ENCODE measurements at places on chromosomes 11 and 22.
A peak's percentile ranks its signal among the peaks of the same experiment; 100 is the strongest.

DNA sequence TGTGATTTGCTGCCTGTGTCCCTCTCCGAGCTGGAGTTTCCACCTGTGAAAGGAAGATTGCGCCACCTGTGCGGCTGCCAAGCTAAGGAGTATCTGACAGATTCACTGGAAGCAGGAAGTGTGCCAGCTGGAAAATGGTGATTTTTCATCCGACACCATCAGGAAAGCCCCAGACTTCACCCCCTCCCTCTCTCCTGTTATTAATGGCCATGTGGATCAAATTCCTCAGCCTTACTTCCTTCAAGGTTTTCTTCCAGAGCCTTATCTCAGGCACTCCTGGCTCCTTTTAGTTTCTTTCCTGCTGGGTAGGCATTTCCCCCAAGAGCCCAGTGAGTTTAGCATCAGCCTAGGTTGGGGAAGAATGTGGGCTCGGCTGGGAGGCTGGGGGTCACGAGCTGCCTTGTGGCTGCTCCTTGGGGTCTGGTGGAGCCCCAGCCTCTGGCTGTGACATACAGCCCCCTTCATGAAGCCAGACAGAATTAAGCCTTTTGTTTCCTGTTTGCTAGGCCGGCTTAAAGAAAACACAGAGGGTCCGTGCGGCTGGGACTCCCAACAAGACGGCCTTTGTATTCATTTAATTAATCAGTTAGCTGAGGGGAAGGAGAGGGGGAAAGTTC, 37.1 kb downstream of the PKNOX2 start:
- H3K36me3 ChIP-seq = no peaks in the 10 kb centered on the region
- H3K4me3 ChIP-seq = no peak overlapping the region
- no peaks in the 10 kb centered on the region for H3K4me1 ChIP-seq
- H3K27ac ChIP-seq = no peak overlapping the region
- H3K27me3 ChIP-seq = peaks cover 27% of the 10 kb centered on the region

GRCh38 chr11:133228471-133229329, 303.6 kb downstream of the OPCML start:
- DNase-seq = no peak
- no peak overlapping the region for H3K4me3 ChIP-seq
- no peaks in the 10 kb centered on the region for H3K36me3 ChIP-seq
- H3K27me3 ChIP-seq = no peaks in the 10 kb centered on the region

DNA sequence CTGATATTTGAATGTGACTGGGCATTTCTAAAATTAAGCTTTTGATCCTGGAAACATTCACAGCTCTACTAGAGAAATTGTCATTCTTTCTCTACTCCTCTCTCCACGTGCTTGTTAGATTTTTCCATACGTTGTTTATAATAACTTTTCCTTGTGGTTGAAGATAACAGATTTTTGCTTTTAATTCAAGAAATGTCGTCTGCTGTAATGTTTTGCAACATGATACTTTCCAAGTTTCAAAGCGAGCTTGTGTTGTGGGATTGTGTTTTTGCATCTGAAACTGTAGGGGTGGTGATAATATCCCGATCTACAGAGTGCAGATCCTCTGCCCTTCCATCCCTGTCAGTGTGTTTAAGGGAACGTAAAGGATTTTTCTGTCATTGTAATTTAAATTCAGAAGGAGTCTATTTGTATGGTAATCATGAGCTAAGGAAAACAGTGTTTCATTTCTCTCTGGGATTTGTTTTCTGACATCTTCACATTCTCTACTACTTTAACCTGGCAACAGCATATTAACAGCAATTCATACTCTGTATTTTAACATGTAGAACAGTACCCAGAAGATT, 321.4 kb downstream of the FAT3 start:
- no peaks in the 10 kb centered on the region for H3K4me1 ChIP-seq
- H3K27ac ChIP-seq = no peak overlapping the region
- peaks cover 3% of the 10 kb centered on the region for H3K36me3 ChIP-seq
- no peaks in the 10 kb centered on the region for H3K27me3 ChIP-seq

DNA sequence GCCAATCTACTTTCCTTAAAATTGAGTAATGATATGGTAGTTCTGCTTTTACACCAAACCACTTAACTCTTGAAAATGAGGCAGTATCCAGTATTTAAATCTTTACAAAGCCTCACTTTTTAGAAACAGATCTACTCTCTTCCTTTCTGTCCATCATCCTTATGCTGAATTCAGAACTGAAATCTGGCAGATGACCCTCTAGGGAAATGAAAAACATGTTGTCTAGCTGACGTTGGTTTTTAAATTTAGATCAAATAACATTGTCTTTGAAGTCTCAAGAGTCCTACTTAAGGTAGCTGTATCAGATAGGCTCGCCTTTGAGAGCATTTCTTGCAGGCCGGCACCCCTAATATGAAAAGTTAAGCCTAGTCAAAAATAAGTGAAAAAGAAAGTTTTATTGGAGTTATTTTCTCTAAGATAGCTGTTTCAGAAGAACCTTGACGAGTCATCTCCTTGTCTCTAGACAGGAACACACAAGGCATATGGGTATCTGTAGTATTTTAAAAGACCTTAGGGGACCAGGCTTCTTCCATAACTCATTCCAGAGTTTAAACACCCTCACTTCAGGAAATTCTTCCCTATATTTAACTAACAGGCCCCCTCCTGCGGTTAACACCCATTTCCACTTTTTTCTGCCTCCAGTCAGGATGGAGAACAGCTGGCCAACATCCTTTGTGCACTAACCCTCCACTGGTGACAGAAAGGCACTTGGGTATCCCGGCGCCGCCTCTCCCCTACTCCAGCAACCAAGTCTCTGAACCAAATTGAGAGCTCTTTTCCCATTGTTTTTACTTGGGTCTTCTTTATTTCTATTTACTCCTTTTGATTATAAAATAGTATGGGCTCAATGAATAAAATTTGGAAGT, 81.2 kb downstream of the WNT11 start:
- H3K27ac ChIP-seq = no peak overlapping the region
- H3K4me1 ChIP-seq = peaks cover 5% of the 10 kb centered on the region
- no peaks in the 10 kb centered on the region for H3K27me3 ChIP-seq
- no peak for DNase-seq
- H3K36me3 ChIP-seq = no peaks in the 10 kb centered on the region

GRCh38 chr11:15988016-15988550, 368.3 kb downstream of the SOX6 start:
- no peak overlapping the region for H3K27ac ChIP-seq
- no peak overlapping the region for H3K4me3 ChIP-seq
- H3K27me3 ChIP-seq = no peaks in the 10 kb centered on the region
- DNase-seq = no peak
- no peaks in the 10 kb centered on the region for H3K4me1 ChIP-seq

DNA sequence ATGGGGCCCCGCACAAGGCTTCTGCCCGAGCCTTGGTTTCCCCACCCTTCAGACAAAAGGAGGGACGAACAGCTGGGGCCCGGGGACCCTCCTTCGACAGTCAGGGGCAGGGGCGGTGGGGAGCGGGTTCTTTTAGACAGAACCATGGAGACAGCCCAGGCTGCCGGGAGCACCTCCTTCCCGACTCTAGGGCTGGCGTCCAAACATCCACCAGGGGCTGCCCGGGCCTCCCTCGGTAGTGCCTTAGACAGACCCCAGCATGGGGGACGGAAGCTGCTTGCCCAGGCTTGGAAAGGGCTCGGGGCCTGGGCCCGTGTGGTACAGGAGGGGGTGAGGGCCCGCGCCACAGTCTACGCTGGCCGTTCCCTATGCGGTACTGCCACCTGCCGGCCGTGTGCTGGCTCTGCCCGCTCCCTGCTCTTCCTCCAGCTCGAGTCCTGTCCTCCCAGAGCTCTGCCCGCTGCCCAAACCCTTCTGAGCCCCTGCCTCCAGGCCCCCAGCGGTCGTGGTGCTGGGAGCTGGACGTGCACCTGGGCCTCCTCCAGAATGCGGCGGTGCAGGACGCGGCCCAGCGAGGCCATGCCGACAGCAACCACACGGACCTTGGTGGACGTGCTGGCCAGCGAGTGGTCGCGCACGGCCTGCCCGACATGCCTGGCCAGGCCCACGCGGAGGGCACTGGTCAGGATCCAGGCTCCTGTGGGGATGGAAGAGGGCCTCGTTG, 20.1 kb downstream of the TSSC4 start:
- H3K27ac ChIP-seq = no peak overlapping the region
- no peaks in the 10 kb centered on the region for H3K36me3 ChIP-seq
- DNase-seq = peak; percentile 70
- H3K27me3 ChIP-seq = no peaks in the 10 kb centered on the region

DNA sequence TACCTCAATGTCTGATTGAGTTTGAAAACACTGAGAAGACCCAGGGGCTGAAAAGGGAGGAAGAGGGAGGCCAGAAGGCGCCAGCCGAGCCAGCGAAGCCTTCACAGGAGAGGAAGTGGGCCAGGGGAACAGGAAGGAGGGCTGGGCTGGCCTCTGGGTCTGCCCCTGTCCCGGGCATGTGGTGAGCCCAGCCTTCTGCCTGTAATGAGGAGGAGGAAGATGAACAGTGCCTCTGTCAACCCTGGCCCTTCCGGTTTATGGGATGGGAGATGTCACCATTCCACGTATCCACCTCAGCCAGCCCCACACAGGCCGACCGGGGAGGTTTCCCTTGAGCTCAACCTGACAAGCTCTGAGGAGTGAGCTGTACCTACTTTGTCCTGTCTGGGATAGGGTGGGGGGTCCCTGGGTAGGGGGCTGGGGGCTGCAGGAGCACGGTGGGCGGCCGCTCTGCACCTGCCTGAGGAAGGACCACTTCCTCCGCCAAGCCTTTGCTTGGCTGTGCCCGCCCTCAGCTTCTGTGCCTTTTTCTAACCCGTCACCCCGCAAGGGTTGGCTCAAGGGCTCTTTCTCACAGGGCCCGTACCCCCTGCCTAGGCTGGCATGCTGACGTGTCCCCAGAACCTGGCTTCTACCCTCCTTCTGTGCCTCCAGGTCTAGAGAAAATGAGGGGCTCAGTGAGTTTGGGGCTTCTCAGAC, 2.0 kb downstream of the PARVG start:
- peaks cover 11% of the 10 kb centered on the region for H3K36me3 ChIP-seq
- peak overlapping the region; percentile 91 for H3K27ac ChIP-seq
- peaks cover 25% of the 10 kb centered on the region for H3K4me1 ChIP-seq
- DNase-seq = peak; percentile 28

- H3K4me3 ChIP-seq = peak overlapping the region; percentile 83
- DNase-seq = no peak
- no peaks in the 10 kb centered on the region for H3K27me3 ChIP-seq
- H3K27ac ChIP-seq = peak overlapping the region; percentile 97
These were observed 114.9 kb downstream of the ETS1 start for GRCh38 chr11:128472128-128473089.

DNA sequence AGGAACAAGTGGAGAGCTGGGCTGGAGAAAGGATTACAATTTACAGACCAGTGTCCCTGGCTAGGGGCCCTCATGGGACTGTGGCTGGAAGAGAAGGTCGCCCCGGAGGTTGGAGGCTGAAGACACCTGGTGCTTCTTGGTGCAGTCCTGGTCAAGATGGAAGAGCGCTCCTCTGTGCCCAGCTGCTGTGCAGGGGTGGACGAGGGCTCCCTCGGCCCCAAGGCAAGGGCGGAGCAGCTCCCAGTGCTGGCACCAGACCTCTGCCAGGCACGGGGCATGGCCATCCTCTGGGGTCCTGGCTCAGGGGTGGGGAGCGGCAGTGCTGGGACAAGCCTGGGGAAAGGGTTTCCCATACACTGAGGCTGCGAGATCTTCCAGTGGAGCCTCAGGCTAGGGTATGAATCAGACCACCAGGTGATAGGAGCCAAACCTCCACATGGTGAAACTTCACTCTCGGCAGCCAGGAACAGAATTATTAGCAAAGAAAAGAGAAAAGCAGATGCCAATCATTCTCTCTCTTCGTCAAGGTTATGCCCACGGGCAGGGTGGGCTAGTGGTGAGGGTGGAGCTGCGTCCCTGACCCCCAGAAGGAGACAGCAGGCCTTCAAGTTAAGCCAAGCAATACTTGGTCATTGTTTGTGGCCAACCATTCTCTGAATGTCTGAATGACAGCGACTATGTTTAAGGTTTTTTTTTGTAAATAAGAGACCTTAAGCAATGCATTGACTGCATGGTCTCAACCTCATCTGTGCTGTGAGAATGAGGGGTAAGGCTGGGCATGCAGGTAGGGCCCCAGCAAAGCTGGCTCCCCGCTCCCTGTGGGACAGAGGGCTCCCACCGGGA, 32.1 kb downstream of the PPM1F start:
- H3K36me3 ChIP-seq = peaks cover 10% of the 10 kb centered on the region
- H3K27me3 ChIP-seq = no peaks in the 10 kb centered on the region
- H3K27ac ChIP-seq = no peak overlapping the region
- DNase-seq = no peak
- H3K4me3 ChIP-seq = no peak overlapping the region

- no peaks in the 10 kb centered on the region for H3K4me1 ChIP-seq
- DNase-seq = no peak
- H3K36me3 ChIP-seq = no peaks in the 10 kb centered on the region
- H3K4me3 ChIP-seq = no peak overlapping the region
These were observed 616.3 kb downstream of the INSC start for GRCh38 chr11:15730995-15731385.

Measured in effector memory CD8-positive, alpha-beta T cell (primary cell).